ENCODE measurements at places on chromosomes 4 and X.

GRCh38 chr4:6092971-6093370 lies 74.7 kb upstream of the C4orf50 start:
- no peak for DNase-seq

DNA sequence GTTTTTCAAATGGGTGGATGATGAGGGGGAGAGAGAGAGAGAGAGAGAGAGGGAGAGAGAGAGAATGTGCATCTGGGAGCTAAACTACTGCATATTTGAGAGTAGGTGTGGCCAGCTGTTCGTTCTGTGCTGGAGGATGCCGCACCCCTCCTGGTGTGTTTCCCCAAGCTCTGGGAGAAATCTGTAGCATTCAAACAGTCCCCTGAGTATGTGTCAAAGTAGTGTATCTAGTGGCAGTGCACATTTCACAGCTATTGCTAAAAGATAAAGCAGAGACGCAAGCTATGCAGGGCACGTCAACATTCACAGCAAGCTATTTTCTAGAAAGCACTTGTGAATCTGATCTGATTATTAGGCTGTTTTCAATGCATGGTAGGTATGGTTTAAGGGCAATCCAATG lies 83.5 kb upstream of the LIMCH1 start:
- no peak for DNase-seq

- no peak for DNase-seq
These were observed 284.8 kb downstream of the UNC5C start for GRCh38 chr4:95263960-95264359.

DNA sequence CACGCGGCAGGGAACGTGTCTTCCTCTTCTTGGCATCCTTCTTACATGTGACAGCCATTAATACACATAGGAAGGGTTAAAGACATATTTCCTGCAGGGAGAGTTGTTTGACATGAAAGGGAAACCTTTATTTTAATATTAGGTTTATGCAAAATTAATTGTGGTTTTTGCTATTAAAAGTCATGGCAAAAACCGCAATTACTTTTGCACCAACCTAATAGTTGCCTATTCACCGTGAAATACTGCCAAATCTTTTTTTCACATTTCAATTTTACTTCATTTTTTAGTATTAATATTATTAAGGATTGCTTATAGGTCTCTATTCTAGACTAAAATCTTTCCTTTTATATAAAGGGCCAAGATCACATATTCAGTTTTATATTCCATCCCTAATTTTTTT lies 230.4 kb upstream of the PITX2 start:
- no peak for DNase-seq

DNA sequence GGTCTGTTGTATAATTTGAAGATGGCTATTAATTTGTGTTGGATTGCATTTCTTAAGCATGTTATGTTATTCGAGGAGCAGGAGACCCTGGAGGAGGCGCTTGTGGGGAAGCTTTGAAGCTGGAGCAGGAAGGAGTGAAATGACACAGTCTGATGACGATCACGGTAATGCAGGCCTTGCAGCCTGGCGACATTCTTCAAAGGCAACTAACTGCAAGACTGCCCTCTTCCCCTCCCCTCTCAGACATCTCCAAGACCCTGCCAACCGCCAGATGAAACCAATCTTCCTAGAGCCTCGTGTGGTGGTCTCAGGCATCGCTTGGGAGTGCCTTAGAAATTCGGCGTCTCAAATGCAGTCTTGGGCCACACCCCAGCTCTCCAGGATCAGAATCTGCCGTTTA lies 16.1 kb downstream of the CLCN4 start:
- no peak for DNase-seq

GRCh38 chrX:133580625-133581024 lies 165.3 kb upstream of the GPC4 start:
- DNase-seq, result no peak

Data from LoVo (cell line).